ENCODE measurements at places on chromosomes 5 and 9. TPM values are rescaled to one million over a fixed set of nuclear protein-coding genes. Genes with fewer than 3 reads are reported as not detected.

DNA sequence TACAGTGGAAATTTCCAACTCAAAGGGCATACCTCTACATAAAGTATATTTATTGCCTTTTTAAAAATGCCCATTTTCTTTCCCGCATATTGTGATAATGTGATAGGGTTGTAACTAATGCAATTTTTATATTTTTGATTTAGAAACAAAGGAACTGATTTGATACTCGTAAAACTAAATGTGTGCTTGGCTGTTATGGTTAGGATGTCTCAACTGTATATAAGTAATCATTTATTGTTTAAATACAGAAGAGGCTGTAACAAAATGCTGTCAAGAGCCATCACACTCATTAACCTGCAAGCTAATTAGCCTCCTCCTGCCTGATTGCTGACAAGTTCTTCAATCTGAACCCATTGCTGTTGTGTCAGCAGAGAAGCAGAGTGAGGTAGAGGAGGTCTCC lies 149.2 kb downstream of the PBX3 start:
- DNase-seq: no peak

Gene PCDHGA5
- total RNA-seq: 0.62 TPM

- DNase-seq: peak; percentile 27
These were observed 732 bp downstream of the MARCHF11 start for GRCh38 chr5:16178745-16179372.

DNA sequence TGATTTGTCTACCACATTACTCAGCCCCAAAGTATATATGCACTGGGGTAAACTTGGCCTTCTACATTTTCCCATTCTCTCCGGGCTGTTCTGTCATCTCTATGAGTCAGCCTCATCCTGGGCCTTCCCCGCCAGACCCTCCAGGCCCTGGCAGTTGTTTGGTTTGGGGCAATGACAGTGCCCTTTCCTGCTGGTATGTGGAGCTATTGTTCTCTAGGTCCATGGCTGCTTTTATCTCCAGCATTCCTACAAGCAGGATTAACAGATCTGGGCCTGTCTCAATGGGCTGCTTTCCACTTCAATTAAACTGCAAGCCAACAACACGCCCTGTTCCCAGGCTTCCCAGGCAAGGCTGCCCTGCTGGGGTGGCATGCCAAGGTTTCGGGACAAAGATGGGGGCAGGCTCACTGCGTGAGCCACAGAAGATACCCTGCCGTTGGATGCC lies 136.4 kb downstream of the SLIT3 start:
- no peak for DNase-seq

- DNase-seq: no peak
These were observed 385.5 kb downstream of the ADGRV1 start for GRCh38 chr5:90944116-90944515.

GRCh38 chr5:74596927-74597326 lies 43.6 kb downstream of the ENC1 start:
- no peak for DNase-seq

Gene DBH
- not detected for total RNA-seq

DNA sequence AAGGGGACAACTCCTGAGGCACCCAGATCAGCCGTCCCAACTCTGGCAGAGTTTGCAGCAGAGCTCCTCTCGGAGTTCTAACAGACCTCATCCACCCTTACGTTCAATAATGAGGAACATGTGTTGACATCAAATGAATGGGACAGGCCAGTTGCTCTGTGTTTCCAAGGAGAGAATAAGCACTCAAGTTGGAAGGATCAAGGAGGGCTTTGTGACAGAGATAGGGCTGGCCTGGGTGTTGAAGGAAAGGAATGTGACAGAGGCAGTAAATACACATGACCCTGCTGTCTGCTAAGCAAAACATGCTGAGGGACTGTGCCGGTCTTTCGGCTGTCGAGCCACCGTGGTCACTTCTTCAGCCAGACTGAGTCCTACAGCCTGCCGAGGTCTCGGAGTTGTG lies 48.2 kb downstream of the GPR107 start:
- DNase-seq: no peak

DNA sequence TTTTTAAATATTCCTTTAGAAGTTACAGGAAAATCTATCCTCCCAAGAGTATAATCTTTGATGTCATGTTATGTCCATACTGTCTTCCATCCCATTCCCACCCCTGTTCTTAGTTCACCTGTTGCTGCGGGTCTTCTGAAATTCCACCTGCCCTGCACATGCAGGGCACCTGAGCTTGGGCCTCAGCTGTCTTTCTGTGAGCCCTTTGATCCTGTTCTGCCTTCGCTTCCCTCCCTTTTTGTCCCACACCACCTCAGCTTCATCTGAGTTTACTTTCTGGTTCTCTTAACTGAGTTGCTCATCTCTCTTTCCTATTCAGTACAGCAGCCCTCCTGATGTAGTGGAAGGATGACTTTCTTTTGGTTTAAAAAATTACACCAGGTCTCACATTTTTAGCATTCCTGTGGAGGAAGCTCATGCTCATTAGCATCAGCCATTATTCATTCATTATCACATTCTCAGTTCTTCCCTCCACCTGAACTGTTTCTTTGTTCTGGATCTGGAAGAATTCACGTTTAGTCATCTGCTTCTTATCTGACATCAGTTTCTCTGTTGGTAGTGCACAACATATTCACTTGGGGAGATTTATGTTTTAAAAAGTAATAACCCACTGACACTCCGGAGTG lies 211.0 kb downstream of the ADCY2 start:
- DNase-seq: no peak

Gene PCDHB10
- 0.72 TPM for total RNA-seq

- no peak for DNase-seq
These were observed 4.3 kb upstream of the COX7C start for GRCh38 chr5:86613455-86613854.

DNA sequence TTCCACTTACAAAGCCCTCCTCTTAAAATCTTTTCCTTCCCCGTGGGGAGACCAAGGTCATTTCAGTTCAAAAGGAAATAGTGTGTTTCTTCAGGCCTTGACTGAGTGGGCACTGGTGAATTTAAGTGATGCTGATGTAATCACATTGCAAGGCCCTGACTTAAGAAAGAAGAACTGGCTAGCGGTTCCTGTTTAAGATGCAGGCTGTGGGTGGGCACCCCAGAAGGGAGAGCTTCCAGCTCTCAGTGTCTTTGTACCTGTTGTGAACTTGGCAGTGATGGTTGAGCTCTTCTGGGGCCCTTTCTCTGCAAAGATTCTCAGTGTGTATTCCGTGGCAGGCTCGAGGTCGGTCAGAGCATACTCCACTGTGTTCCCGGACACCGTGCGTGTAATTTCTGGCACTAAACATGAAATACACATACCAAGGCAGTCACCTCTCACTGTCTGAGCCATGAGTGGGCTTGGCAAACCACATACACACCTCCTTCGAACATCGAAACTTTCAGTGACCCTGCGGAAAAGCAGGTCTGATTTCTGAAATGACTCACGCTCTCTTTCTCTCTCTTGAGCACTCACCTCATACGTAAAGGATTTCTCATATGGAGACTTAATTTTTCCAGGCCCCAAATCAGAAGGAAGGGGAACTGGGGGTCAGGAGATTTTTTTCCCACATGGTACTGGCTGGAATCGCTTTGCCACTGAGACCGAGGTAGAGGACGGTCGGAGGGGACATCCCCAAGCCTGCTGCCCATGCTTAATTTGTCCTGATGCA lies 81.9 kb downstream of the TNC start:
- peak; percentile 16 for DNase-seq

DNA sequence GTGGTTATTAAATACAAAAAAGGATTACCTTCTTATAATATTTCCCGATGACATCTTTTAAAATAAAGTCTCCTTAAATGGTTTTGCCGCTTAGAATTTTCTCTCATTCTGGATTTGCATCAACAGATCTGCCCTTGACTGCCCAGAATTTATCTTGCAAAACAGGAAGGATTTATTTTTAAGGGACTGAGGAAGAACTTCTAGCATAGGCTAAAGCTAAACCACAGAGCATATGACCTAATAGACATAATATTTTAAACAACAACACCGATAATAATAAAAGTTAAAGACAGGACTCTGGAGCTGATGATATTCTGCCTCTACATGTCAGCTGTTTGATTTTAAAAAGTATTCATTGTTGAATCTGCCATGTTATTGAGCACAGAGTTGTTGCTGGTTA lies 145.3 kb upstream of the ADCY2 start:
- DNase-seq: no peak

Gene ELL2
- total RNA-seq: 87.5 TPM

Gene FOXD4L4
- total RNA-seq: 0.07 TPM

Gene PCDHA12
- 5.6 TPM for total RNA-seq

GRCh38 chr5:163105456-163105855 lies 331.9 kb upstream of the CCNG1 start:
- DNase-seq: no peak

Gene STK32A
- 0.32 TPM for total RNA-seq

Gene AHRR
- 3.7 TPM for total RNA-seq

Gene SOWAHA
- total RNA-seq: not detected

- no peak for DNase-seq
These were observed 165.6 kb downstream of the SMARCA2 start for GRCh38 chr9:2180704-2181103.

DNA sequence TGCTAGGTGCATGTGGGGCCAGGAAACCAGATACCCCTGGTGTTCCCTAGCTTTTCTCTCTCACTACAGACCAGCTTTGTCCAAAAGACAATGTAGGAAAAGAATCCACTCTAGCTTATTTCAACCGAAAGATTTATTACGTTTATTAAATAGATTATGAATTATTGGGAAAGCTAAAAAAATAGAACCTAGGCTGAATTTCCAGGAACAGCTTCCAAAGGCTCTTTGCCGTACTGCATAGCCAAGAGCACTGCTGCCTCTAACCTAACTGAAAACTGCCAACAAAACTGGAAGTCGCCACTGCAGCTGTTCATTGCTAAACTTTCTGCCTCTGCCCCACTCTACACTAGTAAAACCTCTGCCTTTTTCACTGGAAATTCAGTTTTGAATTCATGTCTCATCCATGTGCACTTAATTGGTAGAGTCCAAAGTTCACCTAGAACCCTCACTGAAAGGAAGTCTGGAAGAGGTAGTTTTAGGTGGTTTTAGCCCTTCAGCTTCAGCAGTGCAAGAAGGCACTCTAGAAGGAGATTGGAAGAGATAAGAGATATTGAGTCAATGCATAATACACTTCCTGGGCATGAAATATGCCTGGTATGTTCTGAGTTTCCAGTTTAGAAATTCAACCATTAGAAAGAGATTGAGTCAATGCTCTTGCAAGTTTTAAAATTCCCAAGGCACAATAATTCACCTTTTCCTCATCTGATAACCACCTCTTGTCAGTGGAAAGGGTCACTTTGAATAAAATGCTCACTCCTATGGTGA lies 927.9 kb downstream of the MAT2B start:
- DNase-seq: no peak

- peak; percentile 88 for DNase-seq
These were observed 32.1 kb downstream of the NAIF1 start for GRCh38 chr9:128034821-128035652.

DNA sequence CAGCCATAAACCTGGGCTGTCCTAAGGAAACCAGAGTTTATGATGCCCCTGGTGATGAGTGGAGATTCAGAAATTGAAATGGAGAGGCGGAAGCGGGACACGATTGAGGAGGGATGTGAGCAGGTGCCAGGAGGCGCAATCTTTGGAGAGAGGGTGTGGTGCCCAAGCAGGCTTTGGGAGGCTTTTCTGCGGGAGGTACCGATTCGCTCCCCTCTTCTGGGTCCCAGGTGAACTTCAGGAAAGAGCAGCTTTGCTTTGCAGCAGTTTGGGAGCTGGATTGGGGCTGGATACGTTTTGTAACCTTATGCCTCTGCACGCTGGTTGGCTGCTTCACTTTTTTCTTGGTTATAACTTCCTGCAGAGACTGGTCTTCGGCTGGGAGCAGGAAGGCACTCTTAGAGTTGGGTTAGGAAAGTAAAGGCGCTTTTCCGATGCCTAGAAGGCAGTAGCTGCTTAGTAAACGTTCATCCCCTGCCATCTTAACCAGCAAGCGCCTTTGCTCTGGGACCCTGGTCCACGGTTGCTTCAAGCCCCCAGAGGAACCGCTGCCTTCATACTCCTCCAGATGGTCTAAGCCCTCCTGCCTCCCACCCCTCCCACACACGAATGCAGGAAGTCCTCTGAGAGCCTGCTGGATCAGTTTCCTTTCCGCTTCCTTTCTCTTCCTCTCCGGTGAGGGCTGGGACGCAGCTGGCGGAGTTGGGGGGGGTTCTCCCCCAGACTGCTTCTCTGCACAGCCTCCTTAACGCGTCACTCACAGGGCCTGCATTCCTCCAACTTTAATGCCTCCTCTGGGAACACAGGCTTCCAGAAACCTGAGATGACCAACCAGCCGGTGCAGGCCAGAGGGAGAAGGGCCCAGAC lies 15.2 kb upstream of the NEK6 start:
- no peak for DNase-seq

- no peak for DNase-seq
These were observed 106.9 kb downstream of the SPOCK1 start for GRCh38 chr5:137392261-137392660.

GRCh38 chr5:104706600-104706999 lies 1144.0 kb upstream of the NUDT12 start:
- no peak for DNase-seq

Gene TNFSF15
- not detected for total RNA-seq

- DNase-seq: no peak
These were observed 78.4 kb downstream of the VAV2 start for GRCh38 chr9:133913571-133914369.

- DNase-seq: no peak
These were observed 83.8 kb upstream of the FCN1 start for GRCh38 chr9:135001526-135001925.

DNA sequence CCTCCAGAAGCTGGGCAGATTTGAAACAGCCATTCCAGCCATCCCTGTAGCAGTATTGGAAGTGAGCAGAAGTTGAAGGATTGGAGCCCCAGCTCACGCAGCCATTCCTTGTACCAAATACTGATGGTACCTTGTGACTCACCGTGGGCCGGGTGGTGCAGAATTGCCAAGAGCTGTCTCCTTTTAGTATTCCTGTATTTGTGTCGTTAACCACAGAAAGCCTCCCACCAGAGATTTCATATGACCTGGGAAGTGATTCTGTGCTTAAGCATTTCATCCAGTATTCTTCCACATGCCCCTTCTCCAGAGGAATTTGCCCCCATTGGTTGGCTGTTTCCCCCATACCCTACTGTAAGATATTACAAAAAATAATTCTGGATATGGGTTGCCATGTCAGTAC lies 17.7 kb upstream of the TLX3 start:
- DNase-seq: no peak

DNA sequence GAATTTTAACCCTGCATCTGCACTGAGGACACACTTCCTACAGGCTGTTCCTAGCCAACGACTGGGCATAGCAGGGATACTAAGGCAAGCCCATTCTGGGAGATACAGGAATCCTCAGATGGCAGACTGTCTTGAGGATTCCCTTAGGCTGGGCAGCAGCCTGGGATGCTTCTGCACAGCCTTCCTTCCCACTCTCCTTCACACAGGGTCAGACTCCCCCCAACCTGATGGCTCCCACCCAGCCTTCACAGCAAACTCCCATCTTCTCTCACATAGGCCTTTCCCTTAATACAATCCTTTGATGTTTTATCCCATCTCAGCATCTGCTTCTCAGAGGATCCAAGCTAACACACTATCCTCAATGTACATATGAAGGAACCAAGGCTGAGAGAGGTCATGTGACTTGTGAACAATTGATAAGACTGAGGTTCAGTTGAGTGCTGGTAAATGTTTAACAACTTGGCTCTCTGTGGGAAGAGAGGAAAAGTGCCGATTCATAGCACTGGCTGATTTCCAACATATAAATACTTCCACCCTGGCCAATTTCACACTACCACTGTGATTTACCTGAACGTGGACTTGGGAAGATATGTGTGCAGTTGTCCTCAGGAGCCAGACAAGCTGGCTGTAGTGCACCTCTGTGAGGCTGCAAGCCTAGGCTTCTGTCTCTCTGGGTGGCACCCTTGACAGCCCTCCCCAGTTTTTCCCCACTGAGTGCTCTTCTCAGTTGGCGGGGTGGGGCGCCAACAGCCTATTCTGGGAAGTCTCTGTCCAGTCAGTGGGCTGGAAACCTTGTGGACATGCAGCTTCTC lies 120.2 kb upstream of the TRIM32 start:
- no peak for DNase-seq
